ENCODE measurements at places on chromosomes 13 and 19.

GRCh38 chr19:30549151-30549550 lies 177.0 kb downstream of the ZNF536 start:
- no peak for DNase-seq

DNA sequence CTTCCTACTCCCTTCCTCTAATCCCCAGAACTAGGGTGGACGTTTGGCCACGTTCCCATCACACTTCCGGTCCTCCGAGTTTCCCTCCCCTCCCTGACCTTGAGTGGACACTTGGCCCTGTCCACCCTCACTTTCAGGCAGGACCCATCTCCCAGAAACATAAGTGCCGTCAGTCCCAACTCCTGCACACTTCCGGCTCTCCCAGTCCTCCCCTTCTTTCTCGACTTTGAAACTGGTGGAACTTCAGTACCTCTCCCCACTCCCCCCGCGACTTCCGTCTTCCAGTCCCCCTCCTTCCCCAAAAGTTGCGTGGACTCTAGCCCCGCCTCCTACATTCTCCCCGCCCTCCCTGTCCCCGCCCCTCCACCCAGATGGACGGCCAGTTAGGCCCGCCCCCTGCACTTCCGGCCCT lies 278 bp upstream of the ZNF274 start:
- peak; percentile 86 for DNase-seq

GRCh38 chr13:94641409-94641941 lies 39.8 kb downstream of the GPR180 start:
- peak; percentile 94 for DNase-seq

DNA sequence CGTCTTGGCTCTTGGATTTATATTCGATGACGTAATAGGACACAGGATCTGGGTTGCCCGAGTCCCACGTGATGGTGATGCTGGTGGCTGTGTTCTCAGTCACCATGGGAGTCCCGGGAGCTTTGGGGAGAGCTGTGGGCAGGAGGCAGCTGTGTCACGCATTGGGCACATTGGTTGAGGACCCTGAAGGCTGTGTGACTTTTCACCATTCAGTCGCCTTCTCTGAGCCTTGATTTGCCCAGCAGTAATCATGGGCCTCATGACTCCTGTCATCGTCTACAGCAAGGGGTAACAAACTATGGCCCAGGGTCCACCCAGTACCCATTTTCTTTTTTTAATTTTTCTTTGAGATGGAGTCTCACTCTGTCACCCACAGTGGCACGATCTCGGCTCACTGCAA lies 96.3 kb downstream of the PTPRS start:
- DNase-seq = no peak

DNA sequence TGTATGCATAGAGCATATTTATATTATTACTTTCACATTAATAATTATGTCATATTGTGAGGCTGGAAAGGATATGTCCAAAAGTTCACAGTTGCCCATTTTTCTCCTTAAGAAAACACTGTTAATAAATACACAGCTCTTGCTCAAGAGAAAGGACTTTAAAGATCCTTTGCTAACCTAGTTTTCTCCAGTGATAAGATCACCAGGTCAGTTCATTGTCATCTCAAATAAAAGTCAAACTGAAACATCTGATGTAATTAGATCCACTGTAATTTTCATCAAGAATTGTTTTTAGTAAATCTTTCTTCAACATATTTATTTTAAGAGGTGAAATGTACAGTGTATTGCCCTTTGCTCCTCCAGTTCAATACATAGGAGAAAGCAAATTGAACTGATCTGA lies 82.8 kb upstream of the KLHL1 start:
- peak; percentile 32 for DNase-seq

DNA sequence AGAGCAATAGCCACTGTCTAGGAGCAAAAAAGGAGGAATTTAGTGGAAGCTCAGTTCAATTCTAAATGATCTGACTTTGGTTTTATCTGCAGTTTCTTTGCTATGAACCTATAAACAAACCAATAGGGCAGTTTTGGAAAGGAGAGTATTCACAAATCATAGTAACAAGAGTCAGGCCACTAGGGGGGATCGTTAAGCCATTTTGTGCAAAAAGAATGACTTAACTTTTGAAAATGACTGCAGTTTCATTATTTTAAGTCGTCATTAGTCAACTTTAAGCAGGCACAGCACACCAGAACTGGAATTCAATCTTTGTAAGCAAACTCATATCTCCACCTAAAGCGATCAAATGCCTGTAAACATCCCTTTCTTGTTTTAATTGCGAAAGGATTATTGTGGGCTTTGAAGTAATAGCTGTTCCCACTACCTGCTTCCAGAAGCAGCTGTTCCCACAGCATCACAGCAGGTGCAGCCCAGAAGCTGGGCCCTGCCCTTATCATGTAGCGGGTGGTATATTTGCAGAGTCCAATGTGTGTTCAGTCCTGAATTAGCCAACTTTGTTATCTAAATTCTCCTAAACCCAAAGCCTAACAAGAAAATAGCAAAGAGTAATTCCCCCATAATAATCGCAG lies 51.5 kb downstream of the SOX21 start:
- peak; percentile 74 for DNase-seq

DNA sequence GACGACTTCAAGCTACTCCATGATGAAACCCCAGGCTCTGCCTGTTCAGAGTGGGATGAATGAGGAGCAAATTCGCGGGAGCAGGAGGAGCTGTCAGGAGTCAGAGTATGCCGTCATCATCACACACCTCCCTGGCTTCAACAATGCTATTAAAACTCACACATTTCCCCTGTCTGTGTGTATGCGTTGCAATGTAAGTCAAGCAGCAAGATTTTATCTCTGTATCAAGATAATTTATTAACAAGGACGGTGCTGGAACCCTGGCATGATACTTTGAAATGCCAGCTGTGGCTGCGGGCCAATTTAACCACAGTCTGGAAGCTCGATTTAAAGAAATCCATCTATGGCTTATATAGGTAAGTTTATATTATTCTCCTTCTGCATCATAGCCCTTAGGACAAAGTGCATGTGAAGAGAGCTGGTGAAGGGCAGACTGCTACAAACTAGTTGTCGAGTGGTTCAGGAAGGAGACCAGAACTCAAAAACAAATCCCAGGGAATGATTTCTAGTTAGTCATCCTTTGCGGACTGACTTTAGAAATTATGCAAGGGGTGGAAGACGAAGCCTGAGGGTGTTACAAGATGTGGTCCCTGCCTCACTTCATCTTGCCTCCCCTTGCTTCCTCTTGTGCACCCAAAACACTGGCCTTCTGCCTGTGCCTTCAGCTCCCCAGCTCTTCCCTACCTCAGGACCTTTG lies 486.5 kb downstream of the COG6 start:
- no peak for DNase-seq

DNA sequence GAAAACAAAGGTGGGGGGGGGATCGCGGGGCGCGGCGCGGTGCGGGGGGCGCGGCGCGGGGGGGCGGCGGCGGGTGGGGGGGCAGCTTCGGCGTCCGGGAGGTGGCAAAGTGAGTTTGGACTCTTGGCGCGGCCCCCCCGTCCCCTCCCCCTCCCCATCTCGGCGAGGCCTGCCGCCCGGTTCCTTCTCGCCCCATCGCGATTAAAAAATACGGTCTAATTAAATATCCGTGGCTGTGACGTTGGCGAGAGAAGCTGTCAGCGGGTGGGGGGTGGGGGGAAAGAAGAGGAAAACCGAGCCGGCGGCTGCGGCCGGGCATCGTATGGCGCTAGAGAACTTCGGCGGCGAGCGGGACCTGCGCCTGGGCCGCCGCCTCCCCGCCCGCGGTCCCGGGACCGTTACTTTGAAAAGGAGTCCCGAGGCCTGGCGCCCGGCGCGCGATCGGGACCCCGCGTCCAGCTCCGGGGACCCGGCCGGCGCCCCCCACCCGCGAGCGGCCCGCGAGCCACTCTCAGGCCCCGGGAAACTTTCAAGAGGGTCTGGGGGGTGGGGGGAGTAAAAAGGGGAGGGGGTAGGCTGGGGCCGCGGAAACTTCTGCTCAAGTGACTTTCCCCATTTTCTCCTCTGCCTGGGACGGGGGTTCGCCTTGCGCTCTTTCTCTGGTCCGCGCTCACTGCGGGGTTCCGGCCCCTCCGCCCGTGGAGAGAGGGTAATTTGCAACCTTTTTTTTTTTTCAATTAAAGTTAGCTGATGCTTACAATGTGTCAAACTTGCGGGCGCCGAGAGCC lies 146.3 kb upstream of the ZNF536 start:
- DNase-seq = no peak

- no peak for DNase-seq
These were observed 14.9 kb downstream of the TIMM13 start for GRCh38 chr19:2412449-2412848.

DNA sequence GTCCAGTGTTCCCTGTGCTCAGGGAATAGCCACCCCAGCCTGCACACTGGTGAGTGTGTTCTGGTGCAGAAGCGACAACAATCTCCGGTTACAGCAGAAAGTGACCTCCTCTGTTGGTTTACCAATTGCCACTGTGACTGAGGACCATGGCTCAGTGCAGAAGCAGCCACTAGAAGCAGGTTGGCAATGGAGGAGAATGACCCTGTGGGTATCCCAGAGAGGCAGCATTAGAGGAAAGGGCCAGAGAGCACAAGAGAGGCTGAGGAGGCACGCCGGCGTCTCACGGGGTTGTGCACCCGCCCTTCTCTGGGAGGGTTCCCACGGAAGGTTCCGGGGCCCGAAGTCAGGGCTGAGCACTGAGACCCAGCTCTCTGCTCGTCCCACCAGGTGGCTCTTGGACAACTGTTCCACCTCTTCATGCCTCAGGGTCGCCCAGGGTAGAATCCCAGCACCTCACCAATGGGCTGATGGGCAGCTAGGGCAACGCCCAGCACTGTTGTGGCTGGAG lies 14.0 kb downstream of the PROZ start:
- DNase-seq = no peak

DNA sequence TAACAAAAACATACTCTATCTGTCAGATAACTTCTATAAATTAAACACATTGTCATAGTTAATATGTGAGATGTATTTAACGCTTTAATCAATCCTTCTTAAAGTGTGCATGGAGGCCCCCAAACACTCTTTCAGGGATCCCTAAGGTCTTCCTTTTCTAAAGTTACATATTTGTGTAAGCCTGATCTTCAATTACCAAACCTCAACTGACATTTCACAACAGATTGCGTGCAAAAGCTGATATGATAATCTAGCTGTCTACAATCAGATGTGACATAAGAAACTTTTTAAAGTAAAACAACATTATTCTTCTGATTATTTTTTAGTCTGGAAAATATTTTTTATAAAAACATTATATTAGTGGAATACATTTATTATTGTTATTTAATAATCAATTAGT lies 1850.4 kb downstream of the OLFM4 start:
- DNase-seq = no peak

DNA sequence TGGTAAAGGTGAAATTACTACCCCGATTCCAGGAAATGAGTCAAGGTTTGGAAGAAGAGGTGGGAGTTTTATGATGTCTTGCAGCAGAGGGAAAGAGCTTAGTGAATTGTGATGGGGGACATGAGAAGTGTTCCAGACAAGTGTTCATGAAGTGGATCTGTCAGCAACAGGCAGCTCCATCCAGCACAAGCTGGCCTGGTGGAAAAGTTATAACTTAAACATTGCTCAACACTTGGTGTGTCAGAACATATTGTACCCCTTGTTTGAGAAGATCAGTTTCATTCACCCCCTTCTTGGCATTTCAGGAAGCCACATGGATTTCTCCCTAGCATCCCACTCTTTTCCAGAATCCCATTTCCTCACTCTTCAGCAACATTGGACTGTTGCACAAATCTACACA lies 222.0 kb downstream of the B3GLCT start:
- DNase-seq = no peak

GRCh38 chr19:14265290-14266036 lies 59.5 kb upstream of the ADGRL1 start:
- no peak for DNase-seq

GRCh38 chr13:86918682-86919081 lies 752.5 kb upstream of the SLITRK5 start:
- no peak for DNase-seq
